ENCODE measurements at places on chromosomes 11 and 22.

- peak; percentile 93 for DNase-seq
Measured at GRCh38 chr22:39214383-39215069, 30.3 kb downstream of the PDGFB start.

DNA sequence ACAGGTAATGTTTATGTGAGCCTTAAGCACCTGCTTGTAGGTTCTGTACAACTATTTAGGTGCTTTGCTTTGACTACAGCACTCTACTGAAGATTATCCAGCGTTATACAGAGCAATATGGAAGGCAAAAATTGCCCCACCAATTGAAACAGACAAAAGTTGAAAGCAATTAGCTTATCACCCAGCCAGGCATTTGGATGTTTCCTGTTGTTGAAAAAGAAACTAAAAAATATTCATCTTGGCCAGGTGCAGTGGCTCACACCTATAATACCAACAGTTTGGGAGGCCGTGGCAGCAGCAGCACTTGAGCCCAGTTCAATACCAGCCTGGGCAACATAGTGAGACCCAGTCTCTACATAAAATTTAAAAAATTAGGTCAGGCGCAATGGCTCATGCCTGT is 18.5 kb downstream of the ATL3 start:
- DNase-seq = no peak

DNA sequence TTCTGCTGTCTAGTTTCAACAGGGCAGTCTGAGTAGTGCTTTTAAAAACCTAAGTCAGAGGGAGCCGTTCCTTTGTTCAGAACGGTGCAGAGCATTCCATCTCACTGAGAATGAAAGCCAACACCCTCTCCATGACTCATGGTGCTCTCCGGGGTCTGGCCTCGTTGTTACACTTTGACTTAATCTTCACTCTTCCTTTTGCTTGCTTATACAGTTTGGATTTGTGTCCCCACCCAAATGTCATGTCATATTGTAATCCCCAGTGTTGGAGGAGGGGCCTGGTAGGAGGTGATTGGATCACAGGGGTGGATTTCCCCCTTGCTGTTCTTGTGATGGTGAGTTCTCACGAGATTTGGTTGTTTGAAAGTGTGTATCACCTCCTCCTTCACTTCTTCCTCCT is 292.2 kb downstream of the ST3GAL4 start:
- DNase-seq = peak; percentile 78

- no peak for DNase-seq
Measured at GRCh38 chr11:130477586-130478203, 29.2 kb downstream of the ADAMTS15 start.

DNA sequence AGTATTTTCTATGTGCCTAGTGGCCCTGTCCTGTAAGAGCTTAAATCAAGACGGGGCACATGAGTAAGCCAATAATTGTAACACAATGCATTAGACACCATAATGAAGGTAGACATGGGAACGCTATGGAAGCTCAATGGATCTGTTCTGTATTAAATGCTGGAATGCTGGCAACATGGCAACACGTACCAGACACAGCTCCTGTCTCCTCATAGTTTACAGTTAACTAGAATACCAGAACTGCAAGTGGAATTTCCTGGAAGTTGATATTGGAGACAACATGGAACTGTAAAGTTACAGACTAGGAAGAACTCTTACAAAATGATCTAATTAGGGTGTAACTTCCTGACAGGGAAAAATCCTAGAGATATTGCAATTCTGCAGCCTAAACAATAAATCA is 12.4 kb downstream of the P4HA3 start:
- DNase-seq = no peak

DNA sequence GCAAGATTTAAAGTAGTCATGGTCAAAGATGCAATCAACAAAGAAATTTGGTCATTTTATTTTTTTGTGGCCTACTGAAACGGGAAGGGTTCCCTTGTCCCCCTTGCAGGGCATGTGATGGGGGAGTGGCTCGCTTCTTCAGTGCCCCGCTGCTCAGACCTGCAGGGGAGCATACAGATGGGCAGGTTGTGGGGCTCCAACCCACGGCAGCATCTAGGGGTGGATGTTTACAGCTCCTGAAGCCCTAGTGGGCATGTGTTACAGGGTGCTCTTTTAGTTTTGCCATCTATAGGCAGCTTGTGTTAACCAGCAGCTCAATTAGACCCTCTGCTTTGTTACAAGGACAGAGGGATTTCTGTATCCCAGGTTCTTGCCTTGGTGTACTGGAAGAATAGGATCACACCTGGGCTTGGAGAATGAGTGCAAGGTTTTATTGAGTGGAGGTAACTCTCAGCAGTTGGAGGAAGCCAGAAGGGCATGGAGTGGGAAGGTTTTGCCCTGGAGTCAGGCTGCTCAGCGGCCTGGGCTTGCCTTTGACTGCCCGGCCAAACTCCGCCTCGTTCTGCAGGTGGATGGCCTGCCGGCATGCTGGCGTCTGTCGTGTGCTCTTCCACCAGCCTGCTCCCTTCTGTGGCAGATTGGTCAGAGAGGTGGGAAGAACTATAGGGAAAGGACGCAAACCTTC is 9.4 kb downstream of the GSTP1 start:
- no peak for DNase-seq

GRCh38 chr11:62613291-62613778 is 278 bp downstream of the ROM1 start:
- DNase-seq = peak; percentile 56

GRCh38 chr22:47332246-47332980 is 570.0 kb downstream of the TBC1D22A start:
- no peak for DNase-seq
